ENCODE measurements at places on chromosomes 1 and 21.

DNA sequence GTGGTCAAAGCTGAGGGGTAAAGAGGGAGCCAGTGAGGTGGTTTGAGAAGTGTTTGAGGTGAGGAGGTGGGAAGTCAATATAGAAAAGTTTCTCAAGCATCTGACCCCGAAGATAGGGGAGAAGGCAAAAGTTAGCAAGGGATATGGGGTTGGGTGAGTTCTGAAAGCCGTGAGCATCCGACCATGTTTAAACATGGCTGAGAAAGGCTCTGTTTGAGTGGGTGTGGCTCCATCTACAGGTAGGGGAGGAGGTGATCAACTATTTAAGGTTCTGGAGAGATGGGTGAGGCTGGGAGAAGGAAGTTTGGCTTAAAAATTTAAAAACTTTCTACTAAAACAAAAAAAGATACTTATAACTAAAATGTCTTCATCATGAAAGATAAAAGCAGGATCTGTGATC, 273.8 kb downstream of the KCNJ6 start:
- DNase-seq = no peak

DNA sequence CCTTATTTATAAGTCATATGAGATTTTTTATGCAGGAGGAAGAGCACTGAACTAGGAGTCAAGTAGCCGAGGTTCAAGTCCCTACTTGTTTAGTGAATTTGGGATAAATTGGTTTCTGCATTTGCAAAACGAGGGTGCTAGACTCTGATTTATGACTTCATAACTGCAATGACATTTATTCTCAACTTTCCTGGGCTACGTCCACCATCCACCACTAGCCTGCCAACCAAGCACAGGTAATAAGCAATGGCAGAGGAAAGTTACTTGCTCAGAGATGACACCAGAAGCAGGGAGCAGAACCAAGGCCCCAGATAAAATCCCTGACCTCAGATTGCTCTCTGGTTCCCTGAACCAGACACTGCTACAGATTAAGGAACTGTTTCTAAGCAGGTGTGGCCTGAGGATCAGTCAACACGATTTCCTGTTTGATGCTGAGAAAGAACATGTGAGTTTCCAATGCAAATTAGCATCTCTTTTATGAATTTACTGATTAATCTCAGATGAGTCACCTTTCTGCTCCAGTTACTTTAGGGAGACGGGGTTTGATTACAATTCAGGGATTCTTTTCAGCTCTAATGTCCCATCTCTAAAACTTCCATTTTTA, 52.7 kb downstream of the PLPP3 start:
- DNase-seq = peak; percentile 3

- no peak for DNase-seq
Measured at GRCh38 chr1:161127649-161128048, 4.8 kb downstream of the DEDD start.

- no peak for DNase-seq
Measured at GRCh38 chr21:31409831-31410487, 65.9 kb upstream of the TIAM1 start.

DNA sequence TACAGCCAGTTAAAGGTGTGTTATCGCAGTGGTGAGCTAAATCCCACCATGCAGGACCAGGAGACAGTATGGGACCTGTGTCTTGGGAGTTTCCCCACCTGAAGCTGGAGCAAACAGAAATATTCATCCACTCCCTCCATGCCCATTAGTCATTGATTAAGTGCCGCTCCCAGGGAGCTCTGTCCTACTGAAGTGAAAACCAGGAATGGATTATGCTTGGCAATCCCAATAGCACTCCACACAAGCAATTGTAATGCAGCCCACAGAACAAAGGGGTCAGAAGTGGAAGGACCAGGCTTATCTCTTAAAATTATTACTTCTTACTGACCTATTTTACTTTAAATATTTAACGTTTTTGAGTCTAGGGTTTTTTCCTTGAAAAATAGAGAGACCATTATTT, 1005.4 kb downstream of the ADGRL2 start:
- no peak for DNase-seq

GRCh38 chr1:25458541-25459298, 28.0 kb downstream of the MACO1 start:
- DNase-seq = no peak

DNA sequence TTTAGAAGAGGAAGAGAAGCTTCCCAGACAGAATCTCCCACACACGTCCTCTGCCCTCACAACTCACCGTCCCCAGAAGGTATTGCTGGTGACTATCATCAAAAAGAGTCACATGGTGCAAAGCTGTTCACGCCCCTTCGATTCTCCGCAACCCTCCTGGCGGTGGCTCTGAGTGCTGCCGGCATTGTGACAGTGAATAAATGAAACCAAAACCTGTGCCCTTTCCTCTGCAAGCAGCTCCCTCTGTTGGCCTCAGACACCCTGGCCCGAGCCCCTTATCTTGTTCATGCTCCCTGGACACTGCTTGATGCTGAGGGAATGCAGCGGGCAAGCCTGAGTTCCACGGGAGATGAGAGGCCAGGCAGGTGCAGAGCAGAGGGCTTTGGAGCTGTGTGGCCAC, 510.3 kb downstream of the NPHP4 start:
- no peak for DNase-seq

- DNase-seq = no peak
Measured at GRCh38 chr1:54459726-54460191, 53.6 kb upstream of the SSBP3 start.

- DNase-seq = no peak
Measured at GRCh38 chr1:154682254-154682653, 74.3 kb upstream of the ADAR start.

GRCh38 chr1:54640863-54641836, at the start of gene MROH7:
Gene MROH7 (plus strand): TSS chr1:54641786. CDS start chr1:54652927, 11,141 bp downstream.
- DNase-seq = no peak

GRCh38 chr1:107142666-107143065, 1.8 kb downstream of the NTNG1 start:
- DNase-seq = no peak

- DNase-seq = no peak
Measured at GRCh38 chr1:232468249-232468648, 161.7 kb downstream of the SIPA1L2 start.

- no peak for DNase-seq
Measured at GRCh38 chr1:24558902-24559791, 3.3 kb downstream of the NCMAP start.

- DNase-seq = no peak
Measured at GRCh38 chr1:159800177-159800930, 1.8 kb upstream of the FCRL6 start.

- peak; percentile 88 for DNase-seq
Measured at GRCh38 chr21:34887725-34888568, 161.2 kb downstream of the RUNX1 start.

DNA sequence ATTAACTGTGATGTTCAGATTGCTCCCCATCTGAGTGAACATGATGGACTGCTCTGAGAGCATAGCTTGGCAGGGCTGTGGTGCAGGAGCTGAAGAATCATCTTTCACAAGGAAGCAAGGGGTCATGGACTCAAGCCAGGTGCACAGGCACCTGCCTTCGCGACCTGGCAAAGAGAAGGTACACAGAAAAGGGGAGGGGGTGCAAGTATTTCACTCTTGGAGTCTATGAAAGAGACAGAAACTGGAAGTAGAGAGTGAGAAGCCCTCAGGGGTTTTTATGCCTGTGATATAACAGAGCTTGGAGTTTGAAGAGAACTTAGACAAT, 232.6 kb upstream of the PLXNA2 start:
- DNase-seq = no peak

DNA sequence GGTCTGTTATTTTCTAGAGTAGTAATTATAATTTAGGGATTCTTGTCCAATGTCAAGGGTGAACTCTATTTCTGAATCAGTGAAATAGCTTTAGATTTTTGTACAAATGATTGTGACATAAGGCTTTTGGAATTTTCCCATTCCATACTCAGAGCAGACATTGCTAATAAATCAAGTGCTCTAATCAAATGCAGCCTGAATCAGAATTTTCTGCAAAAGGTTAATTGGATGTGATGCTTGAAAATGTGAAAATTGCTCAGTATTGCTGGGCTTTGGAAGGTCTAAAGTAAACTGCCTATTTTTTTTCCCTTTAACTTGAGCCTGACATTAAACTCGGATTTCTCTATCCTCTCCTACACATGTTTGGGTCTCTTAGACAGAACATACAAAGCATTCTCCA, 23.2 kb downstream of the SGIP1 start:
- no peak for DNase-seq

GRCh38 chr21:17089091-17089491, 423.8 kb upstream of the CXADR start:
- no peak for DNase-seq

DNA sequence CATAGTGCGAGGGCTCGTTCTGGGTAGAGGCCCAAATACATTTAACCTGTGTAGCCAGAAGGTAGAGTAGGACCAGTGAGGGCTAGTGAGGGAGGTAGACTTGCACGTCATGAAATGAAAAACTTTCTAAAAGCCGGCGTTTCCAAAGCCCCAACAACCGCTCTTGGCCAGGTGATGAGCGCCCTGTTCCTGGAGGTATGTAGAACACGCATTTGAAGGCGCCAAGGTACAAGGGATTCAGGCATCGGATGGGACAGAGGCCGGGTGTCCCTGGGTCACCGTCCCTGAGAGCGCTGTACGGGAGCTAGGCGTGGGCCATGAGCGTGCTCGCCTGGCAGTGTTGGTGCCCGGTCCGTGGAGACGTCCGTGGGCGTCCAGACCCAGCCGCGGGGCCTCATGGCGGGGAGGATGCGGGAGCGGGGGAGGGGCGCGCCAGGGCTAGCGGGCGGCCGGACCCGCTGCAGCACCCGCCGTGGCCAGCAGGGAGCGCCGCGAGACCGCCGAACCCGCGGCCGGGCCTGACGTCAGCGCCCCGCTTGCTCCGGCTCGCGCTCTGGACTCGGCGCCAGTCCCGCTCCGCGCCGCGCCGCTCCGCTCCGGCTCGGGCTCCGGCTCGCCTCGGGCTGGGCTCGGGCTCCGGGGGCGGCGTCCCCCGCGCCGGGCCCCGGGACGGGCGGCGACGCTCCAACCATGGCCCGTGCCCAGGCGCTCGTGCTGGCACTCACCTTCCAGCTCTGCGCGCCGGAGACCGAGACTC, at the start of gene PTPRU:
Gene PTPRU (plus strand): TSS at position 568 of the 757 bp plus-strand sequence. CDS start 123 bp downstream, at position 691.
- peak; percentile 63 for DNase-seq

DNA sequence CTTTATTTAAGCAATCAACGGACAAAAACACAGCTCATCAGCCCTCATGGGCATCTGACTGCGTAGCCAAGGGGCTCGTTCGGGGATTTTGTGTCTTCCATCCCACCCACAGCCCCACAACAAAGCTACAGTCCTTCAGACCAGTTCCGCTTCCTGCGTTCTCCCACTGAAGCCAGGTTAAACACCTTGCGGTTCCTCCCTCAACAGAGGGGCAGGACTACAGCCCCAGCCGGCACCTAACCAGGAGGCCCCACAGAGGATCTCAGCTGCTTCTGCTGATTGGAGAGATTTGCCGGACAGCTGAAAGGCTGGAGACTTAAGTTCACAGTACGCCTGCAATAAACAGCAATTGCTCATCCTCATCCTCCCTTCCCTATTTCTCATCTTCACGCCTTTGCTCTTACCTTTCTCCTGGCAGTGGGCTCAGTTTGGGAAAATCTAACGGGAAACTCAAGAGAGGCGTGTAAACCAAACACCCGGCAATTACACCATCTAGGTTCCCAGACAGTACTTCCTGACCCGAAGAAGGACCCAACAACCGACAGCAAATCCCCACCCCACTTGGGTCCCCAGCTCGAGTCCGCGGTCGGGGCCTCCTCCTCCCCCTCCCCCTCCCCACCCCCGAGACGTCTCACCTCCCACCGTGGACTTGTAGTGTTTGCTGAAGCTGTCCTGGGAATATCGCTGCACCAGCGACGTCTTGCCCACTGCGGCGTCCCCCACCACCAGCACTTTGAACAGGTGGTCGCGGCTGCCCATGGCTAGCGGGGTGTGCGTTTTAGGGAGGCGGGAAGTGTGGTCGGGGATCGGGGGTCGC, 876 bp downstream of the RAB29 start:
- no peak for DNase-seq
